ENCODE measurements at places on chromosomes 6 and 20.
A peak's percentile ranks its signal among the peaks of the same experiment; 100 is the strongest.

DNA sequence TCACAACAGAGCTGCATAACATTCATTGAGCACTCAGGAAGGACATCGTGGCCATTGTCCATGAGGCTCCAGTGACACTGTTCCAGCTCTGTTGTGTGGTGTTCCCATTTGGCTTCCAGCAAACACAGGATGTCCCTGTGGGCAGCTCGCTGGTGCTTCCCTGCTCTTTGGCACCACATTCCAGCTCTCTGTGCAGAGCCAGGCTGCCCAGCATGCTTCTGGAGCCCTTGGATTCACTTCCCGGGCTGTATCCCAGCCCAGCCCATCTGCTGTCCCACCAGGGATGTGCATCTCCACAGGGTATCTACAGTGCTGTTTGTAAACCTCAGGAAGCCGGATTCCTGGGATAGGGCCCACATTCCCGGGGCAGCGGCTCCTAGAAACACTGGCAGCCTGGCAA is 57.2 kb downstream of the CTCFL start:
- DNase-seq: no peak

DNA sequence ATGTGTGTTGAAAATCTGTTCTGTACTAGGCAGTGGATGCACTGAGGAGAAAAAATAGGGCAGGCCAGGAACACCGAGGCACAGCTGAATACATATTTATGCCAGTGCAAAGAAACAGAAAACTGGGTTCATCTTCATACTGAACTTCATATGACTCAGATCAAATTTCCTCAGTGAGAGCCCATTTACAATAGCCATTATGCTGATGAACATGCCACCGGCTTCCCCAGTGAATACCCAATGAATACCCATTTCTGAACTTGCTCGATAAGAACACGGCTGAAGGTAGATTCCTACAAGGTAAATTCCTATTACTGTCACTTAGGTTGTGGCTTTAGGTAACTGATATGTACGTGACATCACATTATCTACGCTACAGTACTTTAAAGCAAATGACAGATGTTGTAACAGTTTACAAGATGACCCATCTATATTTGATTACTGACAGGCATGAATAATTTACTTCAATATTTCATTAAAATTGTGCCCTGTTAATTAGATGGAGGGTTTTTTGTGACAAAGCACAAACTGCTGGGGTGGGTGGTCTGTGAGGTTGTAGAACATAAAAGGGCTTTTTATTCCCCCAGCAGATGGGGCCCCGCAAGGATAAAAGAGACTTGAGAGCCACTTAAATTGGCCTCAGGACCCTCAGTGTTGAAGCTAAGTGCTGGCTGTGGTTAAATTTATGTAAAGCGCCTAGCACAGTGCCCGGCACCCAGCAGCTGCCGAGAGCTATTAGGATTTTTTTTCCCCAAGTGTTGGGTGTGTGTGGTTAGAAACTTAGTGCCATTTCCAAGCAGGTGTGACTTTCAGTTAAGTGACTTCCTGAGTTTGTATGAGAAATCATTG is 264.5 kb downstream of the CD83 start:
- no peak for DNase-seq

DNA sequence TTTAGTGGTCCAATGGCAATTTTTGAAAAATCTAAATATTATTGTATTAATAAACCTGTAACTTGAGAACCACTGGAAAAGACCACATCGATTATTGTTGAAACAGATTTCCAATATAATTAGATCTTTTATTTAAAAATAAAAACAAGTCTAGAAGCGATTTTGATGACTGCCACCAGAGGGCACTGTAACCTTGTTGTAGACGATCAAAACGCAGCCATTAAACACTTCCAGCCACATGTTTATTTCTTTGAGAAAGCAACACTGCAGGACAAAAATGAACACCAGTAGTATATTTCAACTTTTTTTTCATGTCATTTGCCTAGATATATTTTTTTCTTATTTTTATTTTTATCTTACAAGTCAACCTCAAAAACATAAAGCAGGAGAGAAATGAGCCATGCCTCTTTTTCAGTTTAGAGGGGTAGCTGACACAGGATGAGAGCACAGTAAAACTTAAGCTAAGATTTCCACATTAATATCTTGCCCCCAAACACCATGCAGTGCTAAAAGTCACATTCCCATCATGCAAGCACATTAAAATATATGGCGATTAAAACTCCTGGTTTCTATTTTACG is 115.4 kb downstream of the OPRM1 start:
- DNase-seq: peak; percentile 63

DNA sequence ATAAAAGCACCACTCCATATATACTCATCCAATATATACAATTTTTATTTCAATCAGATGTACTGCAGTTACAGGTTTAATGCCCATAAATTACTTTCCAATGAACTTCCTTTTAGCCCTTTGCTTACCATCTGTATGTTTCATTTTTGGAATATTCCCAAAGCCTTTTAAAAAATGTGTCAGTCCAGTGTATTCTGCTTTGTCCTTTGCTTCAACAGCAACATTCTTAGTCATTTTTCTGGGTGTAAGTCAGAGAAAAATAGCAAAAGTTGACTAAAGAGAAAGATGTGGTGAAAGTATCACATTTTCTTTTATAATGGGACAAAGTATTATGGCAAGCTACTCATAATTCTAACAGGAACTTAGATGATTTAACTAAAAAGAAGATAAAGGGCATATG is 15.2 kb downstream of the DSE start:
- DNase-seq: no peak

DNA sequence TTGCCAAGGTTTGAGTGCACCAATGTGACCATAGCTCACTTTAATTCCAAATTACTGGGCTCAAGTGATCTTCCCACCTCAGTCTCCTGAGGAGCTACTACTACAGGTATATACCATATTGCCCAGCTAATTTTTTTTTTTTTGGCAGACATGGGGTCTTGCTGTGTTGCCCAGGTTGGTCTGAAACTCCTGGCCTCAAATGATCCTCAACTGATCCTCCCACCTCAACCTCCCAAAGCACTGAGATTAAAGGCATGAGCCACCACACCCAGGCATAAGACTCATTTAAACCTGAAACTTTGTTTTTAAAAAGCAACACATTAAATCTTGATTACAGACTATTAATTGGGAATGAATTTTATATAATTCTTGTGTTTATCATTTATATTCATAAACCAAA is 67.7 kb downstream of the ARHGAP18 start:
- no peak for DNase-seq

DNA sequence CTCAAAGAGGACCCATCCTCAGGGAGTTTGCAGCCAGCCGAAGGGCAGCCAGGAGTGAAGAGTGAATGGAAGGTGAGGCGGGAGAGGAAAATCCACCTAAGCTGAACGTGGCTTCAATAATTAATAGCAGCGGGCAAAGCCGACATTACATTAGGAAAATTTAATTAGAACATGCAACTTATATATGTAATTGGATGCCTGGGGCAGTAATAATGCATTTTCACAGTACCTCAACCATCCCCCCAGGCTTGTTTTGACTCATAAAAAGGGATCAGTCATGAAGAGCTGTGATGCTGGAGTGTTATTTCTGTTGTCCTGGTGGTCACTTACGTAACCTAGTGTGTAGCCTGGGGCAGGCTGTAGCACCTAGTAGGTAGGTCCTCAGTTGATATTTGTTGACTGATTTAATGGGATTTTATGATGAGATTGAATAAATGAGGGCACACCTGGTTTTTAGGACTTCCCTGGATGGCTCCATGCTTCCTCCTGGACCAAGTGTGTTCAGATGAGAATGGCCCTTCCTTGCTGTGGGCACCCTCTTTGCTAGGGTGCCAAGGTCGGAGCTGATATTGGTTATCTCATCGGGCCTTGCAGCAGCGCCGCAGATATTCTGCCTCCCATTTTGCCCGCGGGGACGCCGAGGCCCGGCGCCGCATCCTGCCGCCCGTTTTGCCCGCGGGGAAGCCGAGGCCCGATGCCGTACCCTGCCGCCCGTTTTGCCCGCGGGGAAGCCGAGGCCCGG is 128.8 kb downstream of the CDH26 start:
- DNase-seq: no peak

DNA sequence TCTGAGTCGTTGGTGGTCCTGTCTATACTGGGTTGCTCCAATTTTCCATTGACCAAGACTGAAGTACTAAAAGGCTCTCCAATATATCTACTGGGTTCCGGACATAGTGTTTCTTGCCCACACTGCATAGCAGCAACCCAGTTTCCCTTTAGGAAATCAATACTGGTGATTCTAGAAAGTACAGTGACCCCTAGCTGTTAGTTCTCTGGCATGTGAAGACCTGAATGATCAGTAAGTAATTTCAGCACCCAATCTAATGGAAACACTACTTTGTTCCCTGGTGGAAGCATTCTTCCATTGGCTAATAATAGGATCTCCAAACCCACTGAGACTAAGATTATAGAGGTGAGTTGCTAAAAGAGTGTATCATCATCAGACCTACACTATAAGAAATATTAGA is 40.8 kb upstream of the STMND1 start:
- DNase-seq: no peak

DNA sequence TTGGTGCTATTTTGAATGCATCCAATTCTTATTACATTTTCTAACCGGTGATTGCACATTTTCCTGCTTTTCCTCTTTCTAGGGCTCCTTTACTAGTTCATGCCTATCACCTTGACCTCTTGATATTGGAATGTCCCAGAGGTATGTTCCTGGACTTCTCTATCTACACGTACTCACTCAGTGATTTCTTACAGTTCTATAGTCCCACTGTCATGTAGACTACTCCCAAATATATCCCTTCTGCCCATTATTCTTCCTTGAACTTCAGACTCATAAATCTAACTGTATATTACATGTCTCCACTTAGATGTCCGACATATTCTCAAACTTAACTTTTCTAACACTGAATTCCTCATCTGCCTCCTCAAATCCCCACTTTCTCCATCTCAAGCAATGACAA is 7.2 kb upstream of the AHI1 start:
- DNase-seq: no peak

- no peak for DNase-seq
Measured at GRCh38 chr6:153727885-153728284, 311.2 kb upstream of the OPRM1 start.

DNA sequence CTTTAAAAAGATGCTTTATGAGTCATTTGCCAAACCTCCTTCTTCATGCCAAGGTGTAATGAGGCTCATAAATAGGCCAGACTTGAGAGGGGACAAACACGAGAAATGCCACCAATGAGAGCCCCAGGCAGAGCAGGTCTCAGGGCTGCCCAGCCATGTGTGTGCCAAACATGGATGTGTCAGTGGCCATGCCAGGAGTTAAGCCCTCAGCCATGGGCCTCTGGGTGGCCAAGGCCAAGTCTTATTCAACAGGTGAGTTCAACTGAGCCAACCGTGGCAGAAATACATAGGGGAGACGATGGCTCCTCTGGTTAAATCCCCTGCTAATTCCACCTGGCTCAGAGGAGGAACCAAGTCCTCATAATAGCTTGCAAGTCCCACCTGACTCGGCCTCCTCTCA is 358.8 kb downstream of the PREX1 start:
- DNase-seq: no peak

- no peak for DNase-seq
Measured at GRCh38 chr20:59068534-59068933, 25.9 kb upstream of the PRELID3B start.

DNA sequence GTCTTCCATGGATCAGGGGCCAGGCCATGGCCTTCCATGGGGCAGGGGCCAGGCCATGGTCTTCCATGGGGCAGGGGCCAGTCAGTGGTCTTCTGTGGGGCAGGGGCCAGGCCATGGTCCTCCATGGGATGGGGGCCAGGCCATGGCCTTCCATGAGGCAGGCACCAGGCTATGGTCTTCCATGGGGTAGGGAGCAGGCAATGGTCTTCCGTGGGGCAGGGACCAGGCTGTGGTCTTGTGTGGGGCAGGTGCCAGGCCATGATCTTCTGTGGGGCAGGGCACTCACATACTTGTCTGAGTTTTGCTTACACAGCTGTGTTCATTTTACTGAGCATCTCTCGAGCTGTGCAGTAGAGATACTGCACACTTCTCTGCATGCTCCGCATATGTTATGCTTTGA is 57.3 kb upstream of the THBS2 start:
- no peak for DNase-seq

DNA sequence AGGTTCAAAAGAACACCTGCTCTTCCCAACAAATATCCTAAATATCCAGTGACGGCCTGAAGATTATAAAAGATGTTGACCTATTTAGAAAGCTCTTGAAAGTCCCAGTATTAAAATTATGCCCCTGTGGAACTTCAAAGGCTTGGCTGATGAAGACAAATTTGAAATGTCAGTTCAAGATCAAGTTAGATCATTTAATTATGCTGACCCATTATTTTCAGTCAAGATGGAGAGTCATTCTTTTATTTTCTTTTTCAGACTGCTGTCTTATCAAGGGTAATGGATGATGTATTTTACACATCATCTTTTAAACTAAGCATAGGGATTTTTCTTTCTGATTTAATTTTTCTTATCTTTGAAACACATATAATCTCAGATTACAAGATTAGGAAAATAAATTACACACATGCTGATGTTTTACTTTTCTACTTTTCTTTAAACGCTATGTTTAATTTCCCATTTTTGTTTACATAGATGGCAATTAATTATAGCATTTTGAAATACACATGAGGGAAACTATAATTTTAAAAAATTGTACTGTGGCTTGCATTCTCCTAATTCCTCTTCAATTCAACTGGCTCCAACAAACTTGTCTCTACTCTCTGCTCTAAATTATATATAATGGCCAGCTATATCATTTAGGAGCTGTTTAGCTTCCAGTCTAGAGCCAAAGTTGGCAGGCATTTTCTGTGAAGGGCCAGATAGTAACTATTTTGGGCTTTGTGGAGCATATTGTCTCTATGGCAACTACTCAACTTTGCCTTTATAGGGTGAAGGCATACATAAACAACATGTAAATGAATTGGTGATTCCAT is 123.7 kb downstream of the RCAN2 start:
- no peak for DNase-seq

- DNase-seq: no peak
Measured at GRCh38 chr20:51696304-51697071, 71.7 kb downstream of the ATP9A start.

DNA sequence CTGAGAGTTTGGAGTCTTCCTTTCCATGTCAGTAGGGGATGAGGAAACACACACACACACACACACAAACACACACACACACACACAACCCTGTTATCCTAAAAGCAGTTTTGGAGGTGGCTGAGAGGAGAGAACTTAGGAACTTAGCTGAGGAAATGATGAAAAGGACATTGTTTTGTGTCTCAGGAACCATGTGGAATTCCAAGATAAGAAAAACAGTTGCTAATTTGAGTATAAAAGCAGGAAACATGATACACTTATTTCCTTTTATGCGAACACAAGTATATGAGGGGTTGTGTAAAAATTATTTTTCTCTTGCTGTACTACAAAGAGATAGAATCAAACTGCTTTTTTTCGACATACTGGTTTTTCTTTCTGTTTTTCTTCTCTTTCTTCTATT is at the start of gene MYCT1:
MYCT1 (plus strand) TSS at position 264 of the 400 bp plus-strand sequence; CDS start at position 270, 6 bp downstream.
- DNase-seq: no peak

- DNase-seq: peak; percentile 27
Measured at GRCh38 chr20:20207291-20207690, 155.0 kb downstream of the CFAP61 start.

DNA sequence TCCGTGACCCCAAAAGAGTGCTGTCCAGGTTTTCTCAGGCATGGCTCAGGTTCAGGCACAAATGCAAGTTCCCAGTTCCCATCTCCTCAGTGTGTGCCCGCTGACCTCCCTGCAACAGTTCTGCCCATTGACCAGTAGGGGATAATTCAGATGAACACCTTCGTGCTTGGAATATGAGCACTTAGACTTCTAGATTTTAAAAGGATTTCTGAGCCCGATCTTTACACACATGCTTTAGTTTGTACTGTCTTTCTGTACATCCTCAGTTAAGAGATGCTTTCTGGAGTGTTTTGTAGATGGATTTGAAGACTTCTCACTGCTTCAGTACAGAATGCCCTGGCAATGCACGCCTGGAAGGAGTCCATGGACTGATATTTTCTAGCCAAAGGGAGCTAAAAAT is 239.6 kb upstream of the PLCB4 start:
- DNase-seq: no peak

All from caudate nucleus (tissue), 63 donors.